EL (cell line): ENCODE measurements at places on chromosomes 7 and 10.

DNA sequence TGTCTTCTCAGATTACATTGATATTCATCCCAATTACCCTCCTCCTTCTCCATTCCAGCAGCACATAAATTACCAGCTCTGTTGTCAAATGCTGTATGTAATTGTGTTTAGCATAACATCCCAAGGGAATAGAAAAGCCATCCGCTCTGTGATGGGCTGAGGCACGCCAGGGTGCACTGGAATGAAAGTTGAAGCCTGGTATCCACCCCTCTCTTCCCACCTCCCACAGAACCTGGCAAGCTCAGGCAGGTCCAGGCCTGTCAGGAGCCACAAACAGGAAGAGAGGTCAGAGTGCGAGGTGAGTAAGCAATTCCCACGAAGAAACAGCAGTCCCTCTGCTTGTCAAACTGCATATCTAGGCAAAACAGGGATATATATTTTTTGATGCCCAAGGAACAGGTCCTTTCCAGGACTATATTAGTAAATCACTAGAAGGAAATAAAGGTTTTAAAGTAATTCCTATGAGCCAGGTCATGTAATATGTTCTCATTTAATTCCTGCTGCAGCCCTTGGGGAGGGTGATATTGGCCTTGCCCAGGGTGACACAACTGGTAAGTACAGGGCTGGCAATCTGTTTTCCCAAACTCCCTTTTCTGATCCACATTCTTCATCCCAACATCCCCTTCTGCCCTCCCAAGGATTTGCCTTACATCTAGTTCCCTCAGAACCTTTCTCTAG is 155.6 kb upstream of the GHITM start:
- DNase-seq, result peak; percentile 25

- DNase-seq, result no peak
These were observed 131.3 kb upstream of the FAM20C start for GRCh38 chr7:61111-61510.

DNA sequence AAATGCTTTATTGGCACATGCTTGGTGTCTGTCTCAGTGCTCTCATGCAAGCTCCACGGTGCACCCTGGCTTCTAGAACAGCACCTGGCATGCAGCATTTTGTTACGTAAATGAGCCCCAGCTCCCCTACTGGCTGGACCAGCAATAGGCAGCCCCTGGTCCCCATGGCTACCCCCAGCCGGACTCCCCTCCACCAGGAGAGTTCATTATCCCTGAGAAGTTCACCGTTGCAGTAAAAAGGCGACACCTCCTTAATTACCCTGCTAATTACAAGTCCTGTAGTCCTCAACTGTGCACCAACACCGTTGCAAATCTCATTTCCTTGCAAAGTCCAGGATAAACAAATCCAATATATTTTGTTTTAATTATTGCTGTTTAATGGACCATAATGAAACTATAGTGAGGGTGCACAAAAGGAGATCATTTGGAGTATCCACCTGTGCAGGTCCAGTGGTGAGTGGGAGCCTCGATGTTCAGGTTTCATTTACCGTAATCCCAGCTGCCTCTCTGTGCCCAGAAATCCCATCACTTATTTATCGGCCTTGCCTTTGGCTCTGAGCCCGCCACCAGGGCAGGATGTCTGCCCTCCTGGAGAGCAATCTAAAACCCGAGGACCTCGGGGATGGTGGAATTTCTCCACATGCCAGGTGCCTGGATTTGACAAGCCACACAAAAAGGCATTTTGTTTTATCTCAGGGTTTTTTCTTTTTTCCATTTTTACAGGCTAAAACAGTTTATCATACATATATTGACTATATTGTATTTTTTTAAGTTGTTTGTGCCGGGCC is 12.8 kb upstream of the DRGX start:
- no peak for DNase-seq

GRCh38 chr7:5701085-5701914 is 80.2 kb downstream of the RNF216 start:
- DNase-seq, result peak; percentile 27

- no peak for DNase-seq
These were observed 1.6 kb upstream of the NRG3 start for GRCh38 chr10:81873231-81873931.

- DNase-seq, result no peak
These were observed 536.6 kb upstream of the GALNT17 start for GRCh38 chr7:70595370-70595754.

DNA sequence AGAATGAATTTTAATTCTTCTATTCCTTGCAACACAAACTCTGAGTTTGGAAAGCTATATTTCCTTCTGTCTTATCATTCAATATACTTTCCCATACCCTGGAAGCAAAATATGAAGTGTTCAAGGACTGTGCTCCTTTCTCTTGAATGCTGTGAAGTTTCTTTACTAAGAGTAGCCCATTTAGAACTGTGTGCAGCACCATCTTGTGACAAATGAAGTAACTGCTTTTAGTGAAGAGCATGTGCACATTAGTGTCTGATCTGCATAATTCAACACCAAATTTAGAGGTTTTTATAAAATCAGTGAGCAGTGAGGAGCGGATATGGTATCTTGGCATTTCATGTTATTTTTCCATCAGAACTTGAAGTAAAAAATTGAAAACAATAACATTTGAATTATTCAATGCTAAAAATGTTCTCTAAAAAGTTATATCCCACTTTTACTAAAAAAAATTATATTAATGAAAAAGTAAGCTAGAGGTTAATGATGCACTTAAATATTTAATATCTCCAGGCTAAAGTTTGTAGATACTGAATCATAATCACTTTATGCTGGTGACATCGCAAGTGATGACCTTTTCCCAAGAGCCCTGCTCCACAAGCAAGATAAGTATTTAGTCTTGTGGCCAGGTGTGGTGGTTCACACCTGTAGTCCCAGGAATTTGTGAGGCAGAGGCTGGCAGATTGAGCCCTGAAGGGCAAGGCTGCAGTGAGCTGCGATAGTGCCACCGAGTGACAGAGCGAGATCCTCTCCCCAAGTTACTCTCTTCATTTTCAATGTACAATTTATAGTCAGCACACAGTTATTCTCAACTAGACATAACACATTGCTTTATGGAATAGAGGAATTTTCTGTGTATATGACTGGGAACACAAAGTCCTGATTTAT is 108.8 kb upstream of the PCLO start:
- peak; percentile 5 for DNase-seq

- DNase-seq, result peak; percentile 82
These were observed 98.8 kb upstream of the COL1A2 start for GRCh38 chr7:94295850-94296249.

DNA sequence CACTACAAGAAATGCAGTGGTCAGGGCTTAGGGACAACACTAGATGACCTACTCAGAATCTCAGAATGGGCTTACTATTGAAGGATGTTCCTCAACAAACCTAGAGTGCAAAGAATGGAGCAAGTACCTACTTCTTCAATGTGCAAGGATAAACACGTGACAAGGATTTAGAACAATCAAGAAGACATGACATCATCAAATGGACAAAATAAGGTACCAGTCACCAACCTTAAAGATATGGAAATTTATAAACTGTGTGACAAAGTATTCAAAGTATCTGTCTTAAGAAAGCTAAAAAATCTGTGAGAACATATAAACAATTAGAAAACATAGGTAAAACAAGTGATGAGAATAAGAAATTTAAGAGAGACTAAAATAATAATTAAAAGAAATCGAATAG is 656.1 kb downstream of the ZWINT start:
- no peak for DNase-seq

DNA sequence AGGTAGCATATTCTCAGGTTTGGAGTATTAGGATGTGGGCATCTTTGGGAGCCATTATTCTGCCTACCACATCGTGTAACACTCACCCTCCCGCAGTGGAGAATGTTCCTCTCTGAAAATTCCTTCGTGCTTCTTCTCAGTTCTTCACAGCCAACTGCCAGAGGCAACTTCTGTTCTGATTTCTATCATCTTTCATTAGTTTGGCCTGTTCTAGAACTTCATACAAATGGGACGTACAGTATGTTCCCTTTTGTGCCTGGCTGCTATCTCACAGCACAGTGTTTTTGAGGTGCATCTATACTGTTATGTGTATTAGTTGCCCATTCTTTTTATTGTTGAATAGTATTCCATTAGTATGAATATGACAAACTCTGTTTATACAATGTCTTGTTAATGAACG is 8.9 kb upstream of the SLC26A3 start:
- DNase-seq, result no peak

DNA sequence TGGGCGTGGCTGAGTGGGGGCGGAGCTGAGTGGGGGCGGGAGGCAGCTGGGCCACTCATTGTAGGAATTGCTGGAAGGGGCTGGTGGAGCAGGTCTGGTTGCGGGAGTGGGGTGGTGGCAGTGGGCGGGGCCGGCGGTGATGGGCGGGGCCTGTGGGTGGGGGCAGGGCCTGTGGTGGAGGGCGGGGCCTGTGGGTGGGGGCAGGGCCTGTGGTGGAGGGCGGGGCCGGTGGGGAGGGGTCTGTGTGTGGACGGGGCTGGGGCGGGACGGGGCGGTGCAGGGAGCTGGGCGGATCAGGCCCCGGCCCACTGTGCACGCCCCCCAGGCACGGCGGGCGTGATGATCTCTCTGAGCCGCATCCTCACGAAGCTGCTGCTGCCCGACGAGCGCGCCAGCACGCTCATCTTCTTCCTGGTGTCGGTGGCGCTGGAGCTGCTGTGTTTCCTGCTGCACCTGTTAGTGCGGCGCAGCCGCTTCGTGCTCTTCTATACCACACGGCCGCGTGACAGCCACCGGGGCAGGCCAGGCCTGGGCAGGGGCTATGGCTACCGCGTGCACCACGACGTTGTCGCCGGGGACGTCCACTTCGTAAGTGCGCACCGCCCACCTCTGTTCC is 14.0 kb downstream of the SLC29A4 start:
- no peak for DNase-seq

- no peak for DNase-seq
These were observed 38.3 kb upstream of the KLHL7 start for GRCh38 chr7:23067271-23067670.

GRCh38 chr10:124299696-124300095 is 119.0 kb downstream of the OAT start:
- DNase-seq, result no peak

GRCh38 chr10:89373916-89374711 is 3.7 kb upstream of the IFIT1B start:
- DNase-seq, result peak; percentile 84

- DNase-seq, result peak; percentile 59
These were observed 124.3 kb upstream of the WNT16 start for GRCh38 chr7:121204537-121204936.

- DNase-seq, result no peak
These were observed 189.7 kb downstream of the CCDC3 start for GRCh38 chr10:12811826-12812225.

DNA sequence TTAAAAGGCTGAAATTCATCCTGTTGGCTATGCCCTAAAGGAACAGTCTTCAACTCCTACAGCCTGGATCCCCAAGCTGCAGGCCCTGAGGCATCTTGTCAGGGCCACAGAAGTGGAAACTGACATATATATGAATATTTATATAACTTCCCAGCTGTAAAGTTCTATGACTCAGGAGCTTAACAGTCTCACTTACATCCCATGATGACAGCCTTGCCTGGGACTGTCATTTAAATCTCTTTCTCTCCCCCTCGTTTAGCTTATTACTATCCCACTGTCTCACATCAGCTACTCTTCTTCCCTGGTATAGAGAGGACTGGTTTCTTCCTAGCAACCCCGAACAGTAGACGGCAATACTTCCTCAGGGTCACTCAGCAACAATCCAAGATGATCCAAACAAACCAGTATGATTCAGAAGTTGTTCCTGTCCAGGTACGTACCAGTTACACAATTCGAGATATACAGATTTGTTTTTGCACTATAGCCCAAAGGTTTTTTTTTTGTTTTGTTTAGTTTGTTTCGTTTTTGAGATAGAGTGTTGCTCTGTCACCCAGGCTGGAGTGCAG is 22.7 kb downstream of the KIAA1549 start:
- peak; percentile 19 for DNase-seq

- DNase-seq, result no peak
These were observed 25.4 kb downstream of the CALD1 start for GRCh38 chr7:134804854-134805253.

DNA sequence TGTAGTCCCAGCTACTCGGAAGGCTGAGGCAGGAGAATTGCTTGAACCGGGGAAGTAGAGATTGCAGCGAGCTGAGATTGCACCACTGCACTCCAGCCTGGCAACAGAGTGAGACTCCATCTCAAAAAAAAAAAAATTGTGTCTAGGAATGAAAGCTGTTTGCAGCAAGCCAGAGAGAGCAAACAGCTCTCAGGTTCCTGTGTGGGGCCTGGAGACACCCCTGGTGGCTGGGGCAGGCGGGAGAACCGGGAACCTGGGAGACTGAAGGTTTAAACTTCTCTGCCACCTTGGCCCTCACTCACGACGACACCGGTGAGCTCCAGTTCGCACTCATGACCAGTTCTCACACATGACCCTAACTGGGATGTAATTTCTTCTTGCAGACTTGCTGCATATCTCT is 13.2 kb upstream of the UNCX start:
- DNase-seq, result no peak

- DNase-seq, result no peak
These were observed 76.7 kb downstream of the ETV1 start for GRCh38 chr7:13912715-13913278.

GRCh38 chr7:68247126-68247525 is 1250.5 kb downstream of the TYW1 start:
- DNase-seq, result no peak

DNA sequence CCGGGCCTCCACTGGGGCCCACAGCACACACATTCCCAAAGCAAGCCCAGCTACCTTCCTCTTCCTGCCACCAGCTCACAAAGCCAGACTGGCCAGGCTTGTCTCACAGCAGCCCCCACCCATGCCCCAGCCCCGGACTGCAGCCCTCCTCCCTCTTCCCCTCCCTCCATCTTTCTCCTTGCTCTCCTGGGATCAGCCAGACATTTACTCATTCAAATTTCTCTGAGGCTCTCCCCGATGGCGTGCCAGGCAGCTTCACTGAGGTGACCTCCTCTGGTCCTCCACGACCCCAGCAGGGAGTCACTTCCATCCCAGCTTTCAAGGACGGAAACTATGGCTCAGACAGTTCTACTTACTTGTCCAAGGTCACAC is 187.5 kb downstream of the GRID1 start:
- DNase-seq, result no peak

DNA sequence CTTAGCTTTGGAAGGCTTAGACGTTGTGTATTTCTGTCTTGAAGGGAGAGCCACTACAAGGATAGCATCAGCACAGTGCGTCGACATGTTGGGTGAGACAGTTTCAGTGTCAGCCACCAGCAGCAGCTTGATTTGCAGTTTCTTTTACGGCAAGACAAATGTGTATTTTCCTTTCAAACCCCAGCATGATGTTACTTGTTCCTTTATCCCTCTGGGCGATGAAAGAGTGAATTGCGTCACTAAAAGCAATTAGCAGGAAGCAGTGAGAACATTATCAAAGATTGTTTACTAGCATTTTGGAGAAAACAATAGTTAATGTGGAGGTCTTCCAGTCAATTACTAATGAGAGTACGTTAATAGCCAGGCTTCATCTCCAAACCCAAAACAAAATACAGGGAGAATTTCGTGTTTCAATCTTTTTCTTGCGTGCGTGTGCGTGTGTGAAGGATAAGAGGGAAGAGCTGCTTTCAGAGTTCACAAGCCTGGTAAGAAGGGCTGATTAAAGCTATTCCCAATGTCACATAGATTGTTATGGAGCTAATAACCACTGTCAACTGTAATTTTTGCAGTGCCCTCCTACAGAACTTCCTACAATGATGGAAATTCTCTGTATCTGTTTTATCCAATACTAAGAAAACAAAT is 157.1 kb upstream of the AOAH start:
- DNase-seq, result no peak

- DNase-seq, result peak; percentile 95
These were observed at the start of gene PLEKHA1 for GRCh38 chr10:122374237-122374858. TSS of gene PLEKHA1 (plus strand) at chr10:122374708. CDS start at chr10:122393201, 18,493 bp downstream.
